ENCODE measurements at places on chromosomes 3 and 15.

DNA sequence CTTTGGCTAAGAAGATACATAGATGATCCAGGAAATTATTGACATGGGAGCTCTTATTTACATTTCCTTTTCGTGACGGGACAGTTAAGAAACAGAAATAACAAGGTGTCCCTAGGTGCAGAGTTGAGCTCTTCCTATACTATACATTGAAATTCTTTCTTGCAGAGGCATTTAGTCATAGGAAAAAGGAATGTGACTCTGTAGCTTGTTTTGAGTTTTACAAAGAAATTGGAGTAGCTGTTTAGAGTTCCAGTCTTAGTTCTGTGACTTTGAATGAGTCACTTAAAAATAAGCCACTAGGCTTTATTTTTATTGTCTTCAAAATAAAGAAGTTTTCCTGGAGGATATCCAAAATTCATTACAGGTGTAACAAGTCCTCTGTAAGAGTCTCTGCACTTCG, 723.5 kb upstream of the SGO1 start:
- DNase-seq: no peak
- no peak overlapping the region for H3K27ac ChIP-seq
- H3K36me3 ChIP-seq: no peaks in the 10 kb centered on the region
- no peaks in the 10 kb centered on the region for H3K4me1 ChIP-seq

GRCh38 chr3:161694682-161695564, 198.3 kb downstream of the OTOL1 start:
- H3K36me3 ChIP-seq: no peaks in the 10 kb centered on the region
- no peak overlapping the region for H3K27ac ChIP-seq
- no peaks in the 10 kb centered on the region for H3K27me3 ChIP-seq
- no peak overlapping the region for H3K4me3 ChIP-seq

- no peaks in the 10 kb centered on the region for H3K27me3 ChIP-seq
- no peak overlapping the region for H3K27ac ChIP-seq
- H3K4me1 ChIP-seq: no peaks in the 10 kb centered on the region
- no peak for DNase-seq
Observed at GRCh38 chr3:36696799-36697198, 67.6 kb downstream of the DCLK3 start.

GRCh38 chr15:80929225-80929624, 60.4 kb downstream of the MESD start:
- no peak overlapping the region for H3K4me3 ChIP-seq
- no peak overlapping the region for H3K27ac ChIP-seq
- H3K27me3 ChIP-seq: peaks cover 25% of the 10 kb centered on the region
- no peak for DNase-seq

DNA sequence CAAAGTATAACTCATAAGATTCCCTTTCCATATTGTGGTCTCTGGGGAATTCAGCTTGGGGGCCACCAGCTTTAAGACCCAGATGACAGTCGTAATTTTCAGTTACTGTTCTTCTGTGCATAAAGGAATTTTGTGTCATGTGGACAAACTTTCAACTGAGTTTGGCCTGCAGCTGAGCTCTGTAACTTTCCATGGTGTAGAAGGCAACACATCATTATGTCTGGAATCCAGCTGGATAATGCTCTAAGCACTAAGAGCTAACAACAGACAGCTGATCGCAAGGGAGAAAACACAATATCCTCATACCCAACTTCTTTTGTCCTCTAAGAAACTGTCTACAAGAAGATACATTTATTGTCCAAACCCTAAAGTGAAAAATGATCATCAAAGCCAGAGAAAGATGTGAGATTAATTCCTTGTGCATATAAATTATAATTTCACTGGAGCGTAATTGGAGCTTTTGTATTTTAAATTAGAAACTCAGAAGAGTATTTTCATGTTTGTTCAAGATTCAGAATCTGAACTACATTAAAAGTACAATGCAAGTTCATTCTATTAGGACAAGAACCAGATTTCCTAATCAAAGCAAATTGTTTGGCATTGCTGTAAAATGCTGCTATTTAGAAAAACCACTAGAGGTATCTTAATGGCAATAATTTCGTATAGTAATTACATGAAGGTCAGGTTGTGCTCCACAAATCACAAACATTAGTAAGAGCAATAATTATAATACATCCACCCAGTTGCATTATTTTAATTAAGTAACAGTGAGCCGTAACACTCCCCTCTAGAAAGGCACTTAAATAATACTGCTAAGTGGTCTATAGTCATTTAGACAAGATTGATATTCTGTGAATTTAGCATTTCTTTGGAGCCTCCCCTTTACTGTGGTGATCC, 218.8 kb downstream of the ATP8B4 start:
- H3K4me3 ChIP-seq: no peak overlapping the region
- H3K27me3 ChIP-seq: no peaks in the 10 kb centered on the region
- no peak overlapping the region for H3K27ac ChIP-seq
- H3K4me1 ChIP-seq: no peaks in the 10 kb centered on the region

DNA sequence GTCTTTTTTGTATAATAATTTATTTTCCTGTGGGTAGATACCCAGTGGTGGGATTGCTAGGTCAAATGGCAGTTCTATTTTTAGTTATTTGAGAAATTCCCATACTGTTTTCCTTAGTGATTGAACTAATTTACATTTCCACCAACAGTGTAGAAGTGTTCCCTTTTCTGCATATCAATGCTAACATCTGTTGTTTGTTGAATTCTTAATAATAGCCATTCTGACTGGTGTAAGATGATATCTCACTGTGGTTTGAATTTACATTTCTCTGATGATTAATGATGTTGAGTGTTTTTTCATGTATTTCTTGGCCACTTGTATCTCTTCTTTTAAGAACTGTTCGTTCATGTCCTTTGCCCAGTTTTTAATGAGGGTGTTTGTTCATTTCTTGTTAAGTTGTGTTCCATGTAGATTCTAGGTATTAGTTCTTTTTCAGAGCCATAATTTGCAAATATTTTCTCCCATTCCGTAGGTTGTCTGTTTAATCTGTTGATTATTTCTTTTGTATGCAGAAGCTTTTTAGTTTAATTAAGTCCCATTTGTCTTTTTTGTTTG, 713.3 kb upstream of the EPHA6 start:
- H3K36me3 ChIP-seq: no peaks in the 10 kb centered on the region
- H3K4me1 ChIP-seq: no peaks in the 10 kb centered on the region
- H3K27me3 ChIP-seq: no peaks in the 10 kb centered on the region
- no peak for DNase-seq

GRCh38 chr15:89178307-89178977, 42.9 kb downstream of the RLBP1 start:
- H3K27me3 ChIP-seq: no peaks in the 10 kb centered on the region
- peaks cover 78% of the 10 kb centered on the region for H3K36me3 ChIP-seq
- H3K27ac ChIP-seq: no peak overlapping the region
- no peaks in the 10 kb centered on the region for H3K4me1 ChIP-seq

DNA sequence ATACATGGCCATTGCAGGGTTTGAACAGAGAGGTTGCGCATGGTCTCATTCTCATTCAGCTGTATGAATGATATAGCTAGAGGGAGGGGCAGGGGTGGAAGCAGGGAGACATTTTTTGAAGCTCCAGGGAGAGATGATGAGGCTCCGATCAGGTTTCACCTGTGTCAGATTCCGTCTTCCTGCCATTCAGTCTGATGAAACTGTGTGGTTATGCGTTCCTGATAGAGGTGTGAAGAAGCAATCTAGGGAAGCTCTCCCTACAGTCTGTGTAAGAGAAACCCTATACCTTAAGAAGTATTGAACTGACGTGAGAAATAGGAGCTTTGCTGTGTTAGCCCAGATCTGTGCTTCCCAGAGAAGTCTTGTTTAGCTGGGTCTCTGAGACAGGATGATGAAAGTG, 171.9 kb upstream of the NDN start:
- no peak overlapping the region for H3K27ac ChIP-seq
- no peaks in the 10 kb centered on the region for H3K4me1 ChIP-seq
- H3K4me3 ChIP-seq: no peak overlapping the region

GRCh38 chr3:164984947-164985346, 93.3 kb downstream of the SI start:
- H3K27ac ChIP-seq: no peak overlapping the region
- no peaks in the 10 kb centered on the region for H3K4me1 ChIP-seq
- no peak for DNase-seq
- no peaks in the 10 kb centered on the region for H3K27me3 ChIP-seq
- no peak overlapping the region for H3K4me3 ChIP-seq

- no peaks in the 10 kb centered on the region for H3K27me3 ChIP-seq
- no peak for DNase-seq
- H3K36me3 ChIP-seq: no peaks in the 10 kb centered on the region
- H3K4me3 ChIP-seq: no peak overlapping the region
Observed at GRCh38 chr3:194019398-194020165, 116.4 kb upstream of the HES1 start.

- H3K36me3 ChIP-seq: peaks cover 23% of the 10 kb centered on the region
- no peak overlapping the region for H3K27ac ChIP-seq
- peak; percentile 27 for DNase-seq
Observed at GRCh38 chr15:43169888-43170287, 15.3 kb upstream of the CCNDBP1 start.

- no peak overlapping the region for H3K4me3 ChIP-seq
- no peaks in the 10 kb centered on the region for H3K36me3 ChIP-seq
- H3K4me1 ChIP-seq: no peaks in the 10 kb centered on the region
- H3K27ac ChIP-seq: no peak overlapping the region
- DNase-seq: peak; percentile 65
Observed at GRCh38 chr15:69523010-69524001, 70.7 kb downstream of the RPLP1 start.

DNA sequence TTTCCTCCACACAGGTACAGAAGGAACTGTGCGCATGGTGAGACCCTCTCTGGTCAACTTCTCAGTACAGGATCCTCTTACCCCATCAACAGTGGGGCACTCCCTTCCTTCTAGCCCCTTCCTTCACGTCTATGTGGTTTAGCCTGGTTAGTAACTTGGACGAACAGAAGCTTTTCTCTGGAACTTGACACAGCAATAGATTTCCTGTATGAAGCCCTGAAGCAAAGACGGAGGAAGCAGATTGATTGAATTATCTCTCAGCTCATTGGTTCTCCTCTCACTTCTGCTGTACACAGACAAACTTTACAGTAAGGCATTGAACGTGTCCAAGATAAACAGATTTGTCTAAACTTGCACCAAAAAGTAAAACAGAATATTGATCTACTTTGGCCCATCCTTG, at the start of gene CD200R1:
Gene CD200R1 (minus strand): TSS at position 210 of the 400 bp plus-strand sequence. CDS start 246 bp downstream, outside the sequence.
- H3K27me3 ChIP-seq: no peaks in the 10 kb centered on the region
- no peak within 1 kb of the TSS for H3K4me3 ChIP-seq
- no peaks in the 10 kb centered on the region for H3K4me1 ChIP-seq
- DNase-seq: no peak
- no peaks in the 10 kb centered on the region for H3K36me3 ChIP-seq

GRCh38 chr3:124034016-124034843, 42.3 kb upstream of the ROPN1 start:
- peak; percentile 20 for DNase-seq
- H3K36me3 ChIP-seq: no peaks in the 10 kb centered on the region
- peaks cover 21% of the 10 kb centered on the region for H3K4me1 ChIP-seq
- peak overlapping the region; percentile 25 for H3K4me3 ChIP-seq
- H3K27me3 ChIP-seq: no peaks in the 10 kb centered on the region

DNA sequence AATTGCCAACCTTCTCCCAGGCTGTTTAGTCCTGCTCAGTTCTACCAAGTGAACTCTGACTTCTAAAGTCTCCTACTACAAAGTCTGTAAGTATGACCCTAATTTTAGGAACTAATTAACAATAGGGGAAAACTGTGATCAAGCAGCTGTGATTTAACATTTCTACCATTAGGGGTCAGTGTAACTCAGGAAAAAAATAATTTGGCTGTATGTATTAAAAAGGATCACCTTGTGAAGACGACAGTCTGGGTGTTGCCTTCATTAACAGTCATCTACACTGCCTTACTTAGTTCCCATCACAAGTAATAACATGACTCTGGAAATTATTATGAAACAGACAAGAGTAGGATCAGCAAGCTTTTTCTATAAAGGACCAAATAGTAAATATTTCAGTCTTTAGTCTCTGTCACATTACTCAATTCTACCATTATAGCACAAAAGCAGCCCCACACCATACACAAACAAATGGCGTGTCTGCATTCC, 4.2 kb upstream of the NPHP3 start:
- no peaks in the 10 kb centered on the region for H3K36me3 ChIP-seq
- no peak overlapping the region for H3K27ac ChIP-seq
- no peak overlapping the region for H3K4me3 ChIP-seq
- peak; percentile 45 for DNase-seq

GRCh38 chr15:77456746-77457145, 36.1 kb downstream of the HMG20A start:
- no peak for DNase-seq
- H3K4me1 ChIP-seq: 0 out of 3 replicates have a peak, but pooled peaks cover 1% of the 10 kb centered on the region
- no peak overlapping the region for H3K27ac ChIP-seq
- H3K36me3 ChIP-seq: peaks cover 26% of the 10 kb centered on the region
- no peaks in the 10 kb centered on the region for H3K27me3 ChIP-seq

DNA sequence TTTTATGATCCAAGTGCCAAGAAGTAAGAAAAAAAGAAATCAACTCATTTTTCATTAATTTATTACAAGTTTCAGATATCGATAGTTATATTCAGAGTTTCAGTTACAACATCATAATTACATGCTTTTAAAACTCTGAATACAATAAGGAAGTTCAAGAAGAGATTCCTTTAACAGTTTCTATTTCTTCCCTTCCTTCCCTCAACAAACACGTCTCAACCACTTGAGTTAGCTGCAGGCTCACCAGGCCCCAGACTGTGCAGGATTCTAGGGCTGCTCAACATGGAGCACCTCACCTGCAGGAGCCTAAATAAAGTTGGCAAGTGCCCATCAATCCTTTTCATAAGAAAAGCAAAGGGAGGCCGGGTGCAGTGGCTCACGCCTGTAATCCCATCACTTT, 79.2 kb upstream of the FNDC3B start:
- peaks cover 49% of the 10 kb centered on the region for H3K4me1 ChIP-seq
- DNase-seq: no peak
- H3K36me3 ChIP-seq: no peaks in the 10 kb centered on the region

DNA sequence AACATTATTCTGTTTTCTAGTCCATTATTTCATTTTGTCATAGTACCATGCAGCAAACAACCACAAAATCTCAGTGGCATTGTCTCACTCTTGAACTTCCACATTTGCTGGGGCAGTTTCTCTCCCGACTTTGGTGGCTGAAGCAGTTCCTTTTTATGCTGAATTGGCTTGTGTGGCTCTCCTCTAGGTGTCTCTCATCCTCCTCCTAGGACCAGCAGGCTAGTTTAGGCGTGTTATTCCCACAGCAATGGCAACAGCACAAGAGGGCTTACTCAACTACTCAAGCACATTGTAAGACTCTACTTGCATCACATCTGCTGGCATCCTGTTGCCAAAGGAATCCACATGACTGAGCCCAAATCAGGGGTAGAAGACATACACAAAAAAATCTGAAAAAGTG, 201.8 kb upstream of the KCNH8 start:
- H3K4me1 ChIP-seq: no peaks in the 10 kb centered on the region
- no peaks in the 10 kb centered on the region for H3K36me3 ChIP-seq
- H3K27me3 ChIP-seq: no peaks in the 10 kb centered on the region
- H3K27ac ChIP-seq: no peak overlapping the region

DNA sequence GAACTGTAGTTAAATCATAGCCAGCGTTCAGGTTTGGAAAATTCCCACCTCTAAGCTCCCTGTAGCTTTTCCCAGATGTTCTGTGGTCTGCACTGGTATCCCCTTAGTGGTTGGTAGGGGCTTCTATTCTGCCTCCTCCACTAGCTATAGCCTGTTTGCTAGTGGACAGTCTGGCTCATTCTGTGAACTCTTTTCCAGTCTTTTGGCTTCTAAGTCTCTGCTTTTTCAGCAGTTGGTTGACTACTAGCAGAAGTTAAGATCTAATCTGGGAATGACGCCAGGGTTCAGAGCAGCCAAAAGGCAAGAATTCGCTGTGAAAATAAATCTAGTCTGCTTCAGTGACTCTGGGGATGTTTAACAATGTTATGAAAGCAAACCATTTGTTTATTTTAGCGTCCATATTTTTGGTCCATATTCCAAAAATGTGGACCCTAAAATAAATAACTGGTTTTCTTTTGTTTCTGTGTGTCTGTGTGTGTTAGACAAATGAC, 73.7 kb upstream of the WDR72 start:
- no peak for DNase-seq
- H3K27me3 ChIP-seq: no peaks in the 10 kb centered on the region
- H3K4me1 ChIP-seq: no peaks in the 10 kb centered on the region
- no peak overlapping the region for H3K27ac ChIP-seq

Data from K562 (cell line).